GM04504 (cell line): ENCODE measurements at places on chromosomes 7 and 10.
A peak's percentile ranks its signal among the peaks of the same experiment; 100 is the strongest.

- no peak for DNase-seq
These were observed 62.5 kb upstream of the ATRNL1 start for GRCh38 chr10:115030483-115031200.

GRCh38 chr7:118839515-118839914 lies 615.0 kb downstream of the ANKRD7 start:
- DNase-seq: no peak

DNA sequence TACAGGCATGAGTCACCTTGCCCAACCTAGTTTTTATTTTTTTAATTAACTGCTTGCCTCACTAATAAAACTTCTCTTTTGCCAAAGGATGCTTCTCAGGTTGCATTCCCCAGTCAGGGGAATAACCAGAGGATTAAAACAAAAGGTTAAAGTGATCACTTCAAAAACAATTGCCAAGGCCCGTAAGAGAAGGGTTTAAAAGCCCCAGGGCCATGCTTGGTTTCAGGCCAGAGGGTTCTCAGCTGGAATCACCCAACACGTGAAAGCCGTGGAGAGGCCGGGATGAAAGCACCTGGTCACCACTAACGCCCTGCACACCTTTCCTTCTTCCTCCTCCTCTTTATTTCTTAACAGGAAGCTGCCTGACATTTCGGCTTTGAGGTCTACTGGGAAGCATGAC lies 587.5 kb downstream of the PTPRN2 start:
- DNase-seq: no peak

- DNase-seq: peak; percentile 17
These were observed 359.2 kb upstream of the AOAH start for GRCh38 chr7:37083311-37084096.

GRCh38 chr7:234051-234707 lies 41.8 kb downstream of the FAM20C start:
- peak; percentile 8 for DNase-seq

DNA sequence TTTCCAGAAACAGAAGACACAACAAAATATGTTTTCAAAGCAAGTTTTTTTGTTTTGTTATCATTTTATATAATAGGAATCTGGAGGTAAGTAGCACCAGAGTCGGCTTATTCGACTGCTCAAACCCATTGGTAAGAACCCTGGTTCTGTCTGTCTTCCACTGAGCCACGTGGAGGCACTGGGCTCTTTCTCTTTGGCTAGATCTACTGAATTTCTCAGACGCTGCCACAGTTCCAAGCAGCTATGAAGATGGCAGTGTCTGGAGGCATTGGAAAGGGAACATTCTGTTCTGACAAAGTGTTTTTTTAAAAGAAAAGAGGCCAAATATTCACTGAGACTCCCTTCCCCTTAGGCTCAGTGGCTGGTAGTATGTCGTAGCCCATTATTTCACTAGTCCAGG lies 338.8 kb downstream of the NRG3 start:
- no peak for DNase-seq

- DNase-seq: no peak
These were observed 610.1 kb upstream of the ANKRD30A start for GRCh38 chr10:36515319-36515718.

- no peak for DNase-seq
These were observed 167.2 kb downstream of the CALN1 start for GRCh38 chr7:72244826-72245398.

- DNase-seq: no peak
These were observed 146.5 kb downstream of the SFMBT2 start for GRCh38 chr10:7264313-7264756.

- DNase-seq: no peak
These were observed 323.7 kb downstream of the CDK14 start for GRCh38 chr7:90919816-90920215.

DNA sequence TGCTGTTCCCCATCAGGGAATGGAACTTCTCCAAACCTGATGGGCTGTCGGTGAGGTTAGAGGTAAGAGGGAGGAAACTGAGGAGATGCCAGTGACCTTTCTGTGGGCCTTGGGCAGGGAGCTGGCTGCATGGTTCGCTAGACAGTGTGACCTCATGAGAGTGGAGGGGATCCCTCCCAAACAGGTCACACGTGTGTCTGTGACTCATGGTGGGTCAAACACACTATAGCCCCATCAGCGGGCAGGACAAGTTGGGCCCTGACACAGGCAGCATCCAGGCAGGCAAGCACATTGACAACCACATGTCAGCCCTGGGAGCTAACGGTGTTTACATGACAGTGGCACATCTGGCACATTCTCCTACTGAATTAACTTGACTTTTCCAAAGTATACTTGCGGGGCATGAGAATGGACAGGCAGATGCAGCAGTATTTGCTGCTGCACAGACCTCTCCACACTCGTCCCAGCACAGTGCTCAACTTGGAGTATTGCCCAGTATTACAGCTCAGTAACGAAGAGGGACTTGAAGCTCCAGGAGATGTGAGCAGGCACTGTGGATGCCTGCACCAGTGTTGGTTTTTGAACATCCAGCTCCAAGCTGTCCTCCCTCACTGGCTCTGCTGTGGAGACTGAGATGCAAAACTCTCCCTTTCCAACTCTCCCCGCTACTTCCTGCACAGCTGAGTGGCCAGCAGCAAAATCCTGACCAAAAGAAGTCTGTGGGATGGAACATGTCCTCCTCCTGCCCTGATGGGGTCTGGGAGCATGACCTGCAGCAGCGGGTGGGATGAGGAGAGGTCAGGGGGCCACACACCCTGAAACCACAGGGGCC lies 199.6 kb downstream of the WDR37 start:
- no peak for DNase-seq

GRCh38 chr7:12655161-12655560 lies 32.3 kb upstream of the ARL4A start:
- DNase-seq: no peak

DNA sequence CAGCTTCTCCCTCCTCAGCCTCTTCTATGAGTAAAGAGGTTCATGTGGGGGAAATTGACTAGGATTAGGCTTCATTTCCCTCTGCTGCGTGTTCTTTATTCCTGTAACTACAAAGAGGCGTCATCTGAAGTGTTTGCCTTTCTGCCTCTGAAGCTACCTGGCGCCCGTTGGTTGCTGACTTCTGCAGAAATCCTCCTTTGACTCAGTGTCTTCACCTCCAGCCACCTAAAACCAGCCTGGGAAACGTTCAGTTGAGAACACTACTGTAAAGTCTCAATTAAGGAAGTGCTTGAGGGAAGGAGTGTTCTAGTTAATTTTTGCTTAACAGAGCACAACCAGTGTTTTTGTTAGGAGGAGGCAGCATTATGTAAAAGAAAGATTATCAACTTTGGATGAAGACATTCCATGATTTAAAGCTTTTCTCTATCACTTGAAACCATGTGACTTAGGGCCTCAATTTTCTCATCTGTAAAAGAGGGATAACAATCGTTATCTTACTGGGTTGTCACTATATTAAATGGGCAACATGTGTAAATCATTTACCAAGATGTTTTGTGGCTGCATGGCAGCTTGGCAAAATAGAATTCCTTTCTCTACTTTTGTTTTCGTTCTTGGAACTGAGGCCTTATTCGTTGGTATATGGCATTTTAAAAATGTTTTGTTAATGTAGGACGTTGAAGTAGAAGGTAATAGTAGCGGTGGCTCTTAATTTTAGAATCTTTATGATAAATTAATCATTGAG lies 642.9 kb downstream of the SDK1 start:
- DNase-seq: no peak

DNA sequence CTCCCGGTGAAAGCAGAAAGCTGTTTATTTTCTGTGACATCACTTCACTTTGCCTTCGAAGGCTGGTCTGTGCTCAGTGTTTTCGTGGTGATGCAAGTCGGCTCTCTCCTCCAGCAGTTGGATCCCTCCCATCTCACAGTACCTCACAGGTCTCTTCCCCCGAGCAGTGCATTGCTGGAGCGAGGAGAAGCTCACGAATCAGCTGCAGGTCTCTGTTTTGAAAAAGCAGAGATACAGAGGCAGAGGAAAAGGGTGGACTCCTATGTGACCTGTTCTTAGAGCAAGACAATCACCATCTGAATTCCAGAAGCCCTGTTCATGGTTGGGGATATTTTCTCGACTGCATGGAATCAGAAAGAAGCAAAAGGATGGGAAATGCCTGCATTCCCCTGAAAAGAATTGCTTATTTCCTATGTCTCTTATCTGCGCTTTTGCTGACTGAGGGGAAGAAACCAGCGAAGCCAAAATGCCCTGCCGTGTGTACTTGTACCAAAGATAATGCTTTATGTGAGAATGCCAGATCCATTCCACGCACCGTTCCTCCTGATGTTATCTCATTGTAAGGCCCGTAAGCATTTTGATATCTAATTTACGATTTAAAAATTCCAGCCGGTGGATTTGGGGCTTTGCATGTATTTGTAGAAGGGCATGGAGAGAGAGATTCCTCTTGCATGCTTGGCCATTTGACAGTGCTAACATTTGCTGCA lies at the start of gene LGI1:
TSS of gene LGI1 (plus strand) at position 136 of the 707 bp plus-strand sequence. CDS start at position 345, 209 bp downstream.
- no peak for DNase-seq

DNA sequence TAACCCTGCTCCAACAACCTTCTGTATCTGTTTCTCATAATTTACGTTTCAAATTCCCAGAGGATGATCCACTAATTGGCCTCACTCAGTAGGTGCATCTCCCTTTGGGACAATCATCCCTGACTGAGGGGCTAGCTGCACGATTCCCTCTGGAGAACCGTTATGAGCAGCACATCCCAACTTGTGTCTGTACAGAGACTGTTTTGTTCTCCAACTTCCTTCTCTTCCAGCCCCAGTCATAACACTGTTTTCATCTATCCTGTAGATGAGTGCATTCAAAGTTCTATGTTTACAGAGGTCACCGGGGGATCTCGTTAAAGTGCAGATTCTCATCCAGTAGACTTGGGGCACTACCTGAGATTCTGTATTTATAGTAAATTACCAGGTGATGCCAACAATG lies 187.2 kb downstream of the REEP3 start:
- DNase-seq: no peak

- no peak for DNase-seq
These were observed 640.0 kb downstream of the PARD3 start for GRCh38 chr10:34175121-34175520.

GRCh38 chr7:74493295-74493694 lies 39.6 kb downstream of the GTF2IRD1 start:
- no peak for DNase-seq

GRCh38 chr7:128997181-128997580 lies 57.7 kb downstream of the TNPO3 start:
- DNase-seq: no peak

DNA sequence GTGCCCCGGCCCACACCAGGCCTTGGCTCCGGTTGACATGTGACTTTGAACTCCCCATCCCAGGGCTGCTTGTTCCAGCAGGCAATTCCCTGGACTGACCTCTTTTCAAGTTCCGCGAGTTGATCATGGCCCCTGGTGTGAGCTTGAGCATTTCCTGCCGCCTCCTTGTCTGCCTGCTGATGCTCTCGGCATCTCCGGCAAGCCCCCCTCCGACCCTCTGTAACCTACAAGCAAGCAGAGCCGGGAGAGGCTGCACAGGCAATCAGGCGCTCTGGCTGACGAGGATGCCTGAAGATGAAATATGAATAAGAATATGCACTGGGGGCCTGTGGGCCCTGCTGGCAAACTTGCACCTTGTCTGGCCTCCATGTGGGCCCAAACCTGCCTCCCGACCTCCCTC lies 304.9 kb upstream of the MKI67 start:
- DNase-seq: no peak

- DNase-seq: no peak
These were observed 267.1 kb upstream of the FZD8 start for GRCh38 chr10:35909121-35909720.

- DNase-seq: no peak
These were observed 50.2 kb downstream of the ARHGAP22 start for GRCh38 chr10:48554656-48555055.

- no peak for DNase-seq
These were observed 158.2 kb downstream of the CELF2 start for GRCh38 chr10:11175823-11176243.

- no peak for DNase-seq
These were observed 134.9 kb downstream of the TNS3 start for GRCh38 chr7:47446871-47447466.
